Lung (tissue), 17 donors: ENCODE measurements at places on chromosomes 2 and 18. TPM values are rescaled to one million over a fixed set of nuclear protein-coding genes. Genes with fewer than 3 reads are reported as not detected.

DNA sequence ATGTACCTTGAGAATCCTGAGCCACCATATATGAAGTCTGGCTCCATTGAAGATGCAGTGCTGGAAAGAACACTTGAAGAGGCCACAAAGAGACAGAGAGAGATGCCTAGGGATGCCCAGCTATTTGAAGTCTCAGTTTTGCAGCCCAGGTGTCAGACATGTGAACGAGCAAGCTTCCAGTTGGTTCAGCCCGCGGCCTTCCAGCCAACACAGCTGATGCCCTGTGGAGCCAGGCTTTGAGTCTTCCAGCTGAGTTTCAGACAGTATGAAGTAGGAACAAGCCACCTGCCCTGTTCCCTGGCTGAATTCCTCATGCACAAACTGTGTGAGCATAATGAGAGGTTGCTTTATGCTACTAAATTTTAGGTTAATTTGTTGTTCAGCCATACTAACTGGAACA is 108.8 kb downstream of the SPHKAP start:
- DNase-seq = no peak

Gene PUM2
- polyA plus RNA-seq = 29.5 TPM

GRCh38 chr2:182792441-182792840 is 74.0 kb downstream of the FRZB start:
- DNase-seq = no peak

- DNase-seq = no peak
These were observed 106.8 kb downstream of the NCKAP5 start for GRCh38 chr2:133461484-133461883.

Gene COL4A4
- polyA plus RNA-seq = 2.7 TPM

GRCh38 chr2:176668912-176669311 is 399.7 kb downstream of the MTX2 start:
- DNase-seq = no peak

GRCh38 chr2:7225848-7226247 is 308.6 kb downstream of the RNF144A start:
- no peak for DNase-seq
